ENCODE measurements at places on chromosomes 3 and 15.
A peak's percentile ranks its signal among the peaks of the same experiment; 100 is the strongest.

DNA sequence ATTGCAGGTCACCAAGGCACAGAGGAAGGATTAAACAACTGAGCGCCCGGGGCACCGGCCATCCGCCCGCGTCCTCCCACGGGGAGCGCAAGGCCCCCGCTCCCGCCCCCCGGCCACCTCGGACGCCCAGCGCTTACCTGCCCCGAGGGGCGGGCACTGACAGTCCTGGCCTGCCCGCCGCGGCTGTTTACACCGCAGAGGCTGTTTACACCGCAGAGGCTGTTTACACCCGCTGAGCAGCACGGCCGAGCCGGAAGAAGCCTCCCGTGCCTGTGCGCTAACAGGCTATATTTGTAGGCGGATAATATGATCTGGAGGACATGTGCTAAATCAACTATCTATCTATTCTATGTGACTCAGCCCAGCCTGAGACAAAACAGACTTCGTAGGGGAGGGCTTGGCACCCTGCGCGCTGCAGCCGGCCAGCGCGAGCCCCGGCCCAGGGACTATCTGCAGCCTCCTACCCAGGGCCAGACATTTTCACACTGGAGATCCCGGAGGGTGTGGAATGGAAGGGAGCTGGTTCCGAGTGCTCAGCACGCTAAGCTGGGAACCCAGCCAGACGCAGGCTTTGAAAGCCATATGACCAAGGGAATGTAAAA is at the start of gene LRRC2:
Gene LRRC2 (minus strand): TSS at position 263 of the 602 bp plus-strand sequence. CDS start 14,711 bp downstream, outside the sequence.
- peak; percentile 17 for DNase-seq

DNA sequence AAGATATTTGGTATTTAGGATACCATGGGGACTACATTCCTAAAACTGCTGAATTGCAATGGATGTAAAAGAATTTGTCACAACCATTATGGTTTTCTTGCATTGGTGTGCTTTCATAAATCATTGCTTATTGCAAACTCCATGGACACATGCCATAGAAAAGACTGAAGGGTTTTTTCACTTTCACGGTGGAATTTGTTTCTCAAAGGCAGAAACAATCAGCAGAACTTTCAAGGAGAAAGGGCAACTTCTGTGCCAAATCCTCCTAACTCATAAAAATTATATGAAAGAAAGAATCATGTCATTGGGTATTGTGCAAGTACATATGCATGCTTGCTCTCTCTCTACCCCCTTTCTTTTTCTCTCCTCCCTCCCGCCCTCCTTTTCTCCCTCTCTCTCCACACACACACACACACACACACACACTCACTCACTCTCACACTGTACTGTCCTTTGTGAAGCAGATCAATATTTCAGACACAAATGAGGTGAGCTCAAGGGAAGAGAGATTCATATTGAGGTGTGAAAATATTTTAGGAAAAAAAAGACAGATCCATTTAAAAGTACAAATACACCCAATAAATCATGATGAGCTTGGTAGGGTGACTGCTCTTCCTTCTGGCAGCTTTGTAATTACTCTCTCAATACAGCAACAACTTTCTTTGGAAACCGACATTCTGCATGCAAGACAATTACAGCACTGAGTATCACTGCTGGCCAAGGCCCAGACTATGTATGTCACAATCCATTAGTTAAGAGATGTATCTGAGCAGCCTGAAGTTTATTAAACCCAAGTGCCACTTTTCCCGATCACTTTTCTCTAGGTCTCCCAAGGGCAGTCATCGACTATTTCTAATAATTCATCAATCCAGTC is 492.6 kb downstream of the TUSC7 start:
- no peak for DNase-seq

DNA sequence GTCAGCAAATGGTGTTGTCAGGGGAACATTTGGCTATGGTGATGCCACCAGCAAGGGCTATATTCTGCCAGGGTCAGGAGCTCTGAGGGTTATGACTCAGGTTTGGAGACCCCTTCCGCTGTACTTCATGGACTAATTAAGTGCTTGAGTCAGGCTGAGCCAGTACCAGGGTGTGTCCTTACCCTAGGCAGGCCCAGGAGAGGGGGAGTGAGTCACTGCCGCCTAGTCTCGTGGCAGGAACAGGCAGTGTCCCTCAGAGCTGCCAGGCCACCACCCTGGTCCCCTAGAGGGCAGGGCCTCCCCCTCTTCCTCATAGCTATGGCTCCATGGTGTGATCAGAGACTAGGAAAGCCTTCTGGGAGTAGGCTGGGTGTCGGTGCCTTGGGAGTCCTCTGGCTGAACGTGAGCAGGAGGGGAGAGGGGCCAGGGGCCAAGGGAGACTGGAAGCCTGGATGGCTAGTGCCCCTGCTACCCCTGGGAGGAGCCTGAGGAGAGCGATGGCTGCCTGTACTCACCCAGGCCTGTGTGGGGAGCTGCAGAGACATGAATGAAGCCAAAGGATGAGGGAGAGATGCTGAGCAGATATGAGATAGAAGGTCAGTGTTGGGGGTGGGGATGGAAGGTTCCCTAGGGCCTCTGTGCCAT is 10.6 kb downstream of the MAPKAPK3 start:
- no peak for DNase-seq

DNA sequence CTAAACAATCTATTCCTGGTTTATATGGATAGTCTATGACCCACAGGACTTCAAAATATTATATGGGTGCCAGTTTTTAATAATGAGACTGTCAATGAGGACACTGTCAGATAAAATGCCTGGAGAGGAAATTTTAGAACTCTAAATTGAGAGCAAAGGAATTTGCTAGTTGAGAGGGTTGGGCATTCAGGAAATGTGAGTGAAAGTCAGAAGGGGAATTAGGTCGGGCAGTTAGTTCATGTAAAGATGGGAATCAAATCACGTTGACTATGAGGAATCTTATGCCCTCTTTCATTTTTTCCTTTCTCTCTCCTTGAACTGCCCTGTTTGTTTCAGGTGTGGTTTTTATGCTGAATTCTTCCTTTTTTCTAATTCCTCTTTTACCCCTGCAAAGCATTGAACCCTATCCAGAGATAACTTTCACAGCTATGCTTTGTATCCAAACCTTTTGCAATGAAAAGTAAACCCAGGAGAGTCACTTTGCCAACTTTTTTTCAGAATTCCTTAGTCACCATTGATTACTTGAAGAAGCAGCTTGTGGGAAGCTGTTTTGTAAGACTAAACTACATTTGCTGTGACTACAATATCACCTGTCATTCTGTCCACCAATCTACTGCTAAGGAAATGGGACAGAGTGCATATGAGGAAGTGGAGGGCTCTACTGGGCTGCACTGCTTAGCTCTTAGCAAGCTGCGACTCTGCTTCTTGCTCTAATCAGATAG is 27.8 kb downstream of the CHP1 start:
- no peak for DNase-seq

DNA sequence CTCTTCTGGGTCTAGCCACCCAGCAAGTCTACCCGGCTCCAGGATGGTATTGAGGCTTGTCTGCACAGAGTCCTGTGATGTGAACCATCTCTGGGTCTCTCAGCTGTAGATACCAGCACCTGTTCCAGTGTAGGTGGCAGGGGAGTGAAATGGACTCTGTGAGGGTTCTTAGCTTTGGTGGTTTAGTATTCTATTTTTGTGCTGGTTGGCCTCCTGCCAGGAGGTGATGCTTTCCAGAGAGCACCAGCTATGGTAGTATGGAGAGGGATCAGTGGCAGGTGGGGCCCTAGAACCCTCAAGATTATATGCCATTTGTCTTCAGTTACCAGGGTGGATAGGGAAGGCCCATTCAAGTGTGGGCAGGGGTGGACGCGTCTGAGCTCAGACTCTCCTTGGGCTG is 283.4 kb upstream of the LYSMD4 start:
- DNase-seq, result no peak

Data from MM.1S (cell line).